ENCODE measurements at places on chromosomes 3 and 15.
A peak's percentile ranks its signal among the peaks of the same experiment; 100 is the strongest.

GRCh38 chr15:68403161-68403941, 28.6 kb downstream of the ITGA11 start:
- no peak for DNase-seq

- DNase-seq: no peak
Observed at GRCh38 chr15:36373550-36373949, 205.9 kb upstream of the CDIN1 start.

DNA sequence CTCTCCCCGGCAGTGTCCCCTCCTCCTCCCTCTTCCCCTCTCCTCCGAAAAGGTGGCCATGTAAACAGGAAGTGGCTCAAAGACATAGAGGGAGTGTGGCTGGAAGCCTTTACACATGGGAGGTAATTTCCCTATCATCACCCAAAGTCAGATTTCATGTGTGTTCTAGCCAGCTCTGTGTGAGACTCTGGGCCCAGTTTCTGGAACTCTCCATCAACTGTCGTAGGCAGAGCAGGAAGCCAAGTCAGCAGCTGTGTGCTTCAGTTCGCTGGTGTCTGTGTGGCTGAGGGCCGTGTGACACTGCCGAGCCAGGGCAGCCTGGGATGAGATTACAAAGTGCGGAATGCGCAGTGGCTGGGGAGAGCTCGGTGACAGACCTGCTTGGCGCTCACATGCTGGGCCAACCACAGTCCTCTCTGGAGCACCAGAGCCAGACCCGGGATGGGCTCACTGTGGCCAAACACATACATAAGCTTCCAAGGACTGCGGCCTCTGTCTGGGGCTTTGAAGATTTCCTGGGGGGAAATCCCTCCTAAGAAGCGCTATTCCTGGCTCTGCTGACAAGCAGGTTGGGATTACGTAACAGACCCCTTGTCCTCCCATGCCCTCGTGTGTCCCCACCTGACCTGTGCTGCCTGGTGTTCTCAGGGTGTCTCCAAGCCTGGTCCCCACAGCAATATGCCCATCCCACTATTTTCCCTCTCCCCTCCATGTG, 50.7 kb downstream of the UMPS start:
- DNase-seq: peak; percentile 67

- no peak for DNase-seq
Observed at GRCh38 chr3:150825916-150826377, 63.0 kb upstream of the SIAH2 start.

GRCh38 chr3:131898346-131898745, 136.5 kb downstream of the CPNE4 start:
- no peak for DNase-seq

- DNase-seq: peak; percentile 82
Observed at GRCh38 chr15:57306161-57306943, 70.0 kb upstream of the CGNL1 start.
